ENCODE measurements at places on chromosomes 12 and 14. TPM values are rescaled to one million over a fixed set of nuclear protein-coding genes. Genes with fewer than 3 reads are reported as not detected.
A peak's percentile ranks its signal among the peaks of the same experiment; 100 is the strongest.

Gene DLGAP5
- 0.41 TPM for total RNA-seq

Gene LBHD2
- total RNA-seq = not detected

Gene DDN
- 0.15 TPM for total RNA-seq

Gene PPP1R1A
- total RNA-seq = not detected

Gene OR10P1
- not detected for total RNA-seq

Gene OVCH1
- not detected for total RNA-seq

Gene SDSL
- not detected for total RNA-seq

Gene VSIG10
- 3.2 TPM for total RNA-seq

Gene PSMB5
- 21.9 TPM for total RNA-seq

Gene CFAP54
- 0.60 TPM for total RNA-seq

Gene TUNAR
- total RNA-seq = not detected

GRCh38 chr14:92628636-92629035 is 115.1 kb downstream of the RIN3 start:
- no peak for DNase-seq

DNA sequence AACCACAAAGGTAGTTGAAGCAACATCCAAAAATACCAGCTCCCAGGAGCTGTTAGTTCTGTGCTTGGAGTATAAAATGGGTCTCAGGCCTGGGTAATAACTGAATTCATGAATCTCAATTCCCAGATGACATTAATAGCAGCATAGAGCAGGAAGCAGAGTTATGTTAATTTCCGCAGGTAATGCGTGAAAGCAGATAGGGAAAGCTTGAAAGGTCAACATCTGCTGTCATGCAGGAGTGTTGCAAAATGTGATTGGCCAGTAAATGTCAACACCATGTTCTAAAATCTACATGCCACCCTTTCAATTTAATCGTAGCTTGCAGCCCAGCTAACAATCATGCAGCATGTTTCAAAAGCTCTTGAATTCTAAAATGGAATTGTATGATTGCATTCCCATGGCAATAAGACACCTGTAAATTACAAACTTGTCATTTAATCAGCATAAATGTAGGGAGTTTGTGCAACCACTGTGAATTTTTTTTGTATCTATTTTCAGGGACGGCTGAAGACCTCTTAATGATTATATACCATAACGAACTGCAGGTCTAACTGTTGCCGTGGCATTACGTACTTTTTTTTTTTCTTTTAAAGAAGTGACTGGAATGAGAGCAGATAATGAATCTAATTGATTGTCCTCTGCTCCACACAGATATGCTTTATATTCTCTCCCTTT is 635.8 kb upstream of the FOXG1 start:
- no peak for DNase-seq

- DNase-seq = no peak
Measured at GRCh38 chr12:130945786-130946492, 7.8 kb upstream of the ADGRD1 start.

GRCh38 chr12:12979731-12980259 is 20.3 kb downstream of the HEBP1 start:
- no peak for DNase-seq

DNA sequence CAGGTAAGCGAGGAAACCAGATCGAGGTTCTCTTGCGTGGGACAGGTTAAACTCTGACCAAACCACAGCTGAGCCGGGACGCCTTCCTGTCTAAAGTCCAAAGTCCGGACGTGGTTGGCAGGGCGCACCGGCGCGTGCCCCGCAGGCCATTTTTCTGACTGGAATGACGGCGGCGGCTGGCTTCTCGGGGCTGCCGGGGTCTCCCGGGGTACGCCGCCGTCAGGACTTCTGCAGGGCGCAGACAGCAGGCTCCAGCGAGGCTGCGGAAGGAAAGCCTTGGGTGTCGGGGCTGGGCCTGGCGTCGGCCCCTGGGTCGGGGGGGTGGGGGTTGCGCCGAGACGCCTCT is 32.8 kb downstream of the MIA2 start:
- DNase-seq = no peak

- no peak for DNase-seq
Measured at GRCh38 chr12:68813242-68813593, 5.2 kb downstream of the MDM2 start.

- DNase-seq = no peak
Measured at GRCh38 chr12:32706335-32707024, 27.4 kb downstream of the DNM1L start.

- DNase-seq = no peak
Measured at GRCh38 chr12:67151886-67152285, 117.3 kb upstream of the CAND1 start.

GRCh38 chr14:79949906-79950305 is 261.4 kb downstream of the DIO2 start:
- DNase-seq = no peak

DNA sequence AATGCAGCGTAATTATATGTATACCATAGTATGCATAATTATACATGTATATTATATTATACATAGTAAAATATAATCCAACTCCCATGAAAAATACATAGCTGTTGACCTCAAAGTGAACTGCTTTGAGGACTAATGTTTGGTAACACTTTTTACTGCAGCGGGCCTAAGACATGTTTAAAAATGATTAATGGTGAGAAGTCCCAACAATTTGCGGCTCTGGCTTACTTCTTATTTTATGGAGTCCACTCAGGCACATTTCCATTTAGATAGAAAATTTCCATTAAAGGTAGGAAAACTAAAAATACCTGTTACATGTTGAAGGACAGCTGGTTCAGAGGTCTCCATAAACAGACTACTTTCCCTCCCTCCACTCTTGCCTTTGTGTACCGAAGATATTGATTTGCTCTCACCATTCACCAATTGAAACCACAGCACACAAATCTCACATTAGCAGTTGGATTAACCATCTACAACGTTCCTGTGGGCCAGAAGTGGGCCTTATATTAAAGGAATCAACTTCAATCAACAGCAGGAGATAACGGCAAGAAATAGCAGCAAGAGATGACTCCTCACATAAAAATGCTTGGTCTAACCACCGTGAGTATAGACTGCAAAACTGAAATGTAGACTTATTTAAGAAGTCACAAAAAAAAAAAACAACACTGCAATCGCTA is 14.1 kb upstream of the NT5DC3 start:
- no peak for DNase-seq

- no peak for DNase-seq
Measured at GRCh38 chr14:97976861-97977260, 1179.7 kb downstream of the VRK1 start.

- DNase-seq = peak; percentile 73
Measured at GRCh38 chr12:6336889-6337853, 4.7 kb downstream of the TNFRSF1A start.

DNA sequence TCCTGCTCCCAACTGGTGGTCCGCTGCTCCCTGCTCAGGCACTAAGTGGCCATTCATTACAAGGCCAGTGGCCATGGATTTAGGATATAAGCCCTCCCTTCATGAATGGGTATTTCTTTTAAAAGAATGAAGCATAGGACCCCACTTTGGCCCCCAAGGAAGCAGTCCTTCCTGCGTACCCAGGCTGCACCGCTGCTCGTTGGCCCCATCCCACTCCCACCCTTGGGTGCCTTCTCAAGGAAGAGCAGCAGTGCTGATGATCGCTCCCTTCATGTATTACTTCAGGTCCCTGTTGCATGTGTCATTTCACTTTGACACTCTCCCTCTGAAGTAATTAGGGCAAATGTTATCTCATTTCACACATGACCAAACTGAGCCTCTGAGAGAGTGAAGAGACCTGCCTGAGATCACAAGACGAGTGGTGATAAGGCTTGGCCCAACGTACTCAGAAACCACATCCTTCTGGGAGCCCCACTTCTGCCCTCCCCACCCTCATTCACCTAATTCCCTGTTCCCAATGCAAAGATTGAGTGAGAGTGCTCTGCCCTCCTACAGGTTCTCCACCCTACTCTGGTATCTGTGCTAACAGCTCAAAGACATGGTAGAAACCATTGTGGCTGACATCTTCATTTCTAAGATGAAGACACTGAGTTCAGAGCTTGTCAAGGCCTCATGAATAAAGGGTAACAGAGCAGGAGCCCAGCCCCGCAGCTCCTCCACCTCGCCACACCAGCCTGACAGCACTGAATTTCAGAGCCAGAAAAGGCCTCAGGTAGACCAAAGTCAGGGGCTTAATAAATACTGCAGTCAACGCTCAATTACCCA is 10.3 kb upstream of the KRT2 start:
- no peak for DNase-seq

GRCh38 chr14:74144789-74145188 is 60.0 kb downstream of the LIN52 start:
- no peak for DNase-seq

DNA sequence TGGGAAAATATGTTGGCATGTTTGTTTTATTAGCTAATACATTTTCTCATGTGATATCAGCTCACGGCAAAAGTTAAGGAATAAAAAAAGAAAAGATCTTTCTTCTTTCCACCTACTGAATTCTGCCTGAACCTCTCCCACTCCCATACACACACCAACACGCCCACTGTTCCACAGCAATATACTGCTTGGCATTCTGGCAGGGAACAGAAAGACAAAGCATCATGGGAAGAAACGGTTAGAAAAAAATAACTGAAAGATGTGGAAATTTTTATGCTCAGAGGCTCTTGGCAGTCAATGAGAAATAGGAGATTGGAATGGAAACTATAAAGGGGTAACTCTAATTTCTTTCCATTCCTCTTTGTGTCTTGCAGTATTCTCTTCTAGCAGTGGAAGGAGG is 268.5 kb downstream of the FOXG1 start:
- no peak for DNase-seq

DNA sequence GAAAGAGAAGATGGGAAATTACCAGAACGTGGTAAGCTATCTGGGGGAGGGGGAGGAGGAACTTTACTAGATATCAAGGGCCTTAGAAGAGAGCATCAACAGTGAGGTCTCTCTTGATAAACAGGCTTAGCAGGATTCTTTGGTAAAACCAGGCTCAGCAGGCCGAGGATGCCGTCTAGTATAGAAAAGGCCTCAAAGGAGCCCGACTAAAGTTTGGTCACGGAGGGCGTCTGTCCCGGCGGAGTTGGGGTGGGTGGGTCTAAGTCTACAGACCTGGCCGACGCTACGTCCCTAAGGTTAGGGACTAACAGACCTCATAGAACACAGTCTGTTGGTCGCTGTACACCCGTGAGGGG is 538 bp upstream of the TIGAR start:
- no peak for DNase-seq

- no peak for DNase-seq
Measured at GRCh38 chr12:94175763-94176668, 27.6 kb downstream of the PLXNC1 start.

DNA sequence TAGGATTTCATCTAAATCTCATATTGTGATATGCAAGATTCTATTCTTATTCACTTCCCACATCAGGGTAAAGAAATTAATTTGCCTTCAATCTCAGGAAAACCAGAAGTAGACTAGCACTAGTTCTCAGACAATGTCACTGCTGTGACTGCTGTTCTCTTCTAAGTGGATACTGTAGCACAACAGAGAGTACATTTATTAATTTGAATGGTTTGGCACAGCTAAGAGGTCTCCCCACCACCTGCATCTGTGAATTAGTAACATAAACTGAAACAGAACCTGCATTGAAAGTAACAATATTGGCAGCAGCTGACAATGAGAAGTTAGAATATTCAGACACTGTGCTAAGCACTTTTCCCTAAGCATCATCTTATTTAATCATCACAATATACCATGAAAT is 253.1 kb downstream of the PDZRN4 start:
- DNase-seq = no peak

GRCh38 chr12:3651585-3652424 is 101.1 kb downstream of the CRACR2A start:
- no peak for DNase-seq

- DNase-seq = no peak
Measured at GRCh38 chr12:107361970-107362369, 268.6 kb upstream of the CRY1 start.

DNA sequence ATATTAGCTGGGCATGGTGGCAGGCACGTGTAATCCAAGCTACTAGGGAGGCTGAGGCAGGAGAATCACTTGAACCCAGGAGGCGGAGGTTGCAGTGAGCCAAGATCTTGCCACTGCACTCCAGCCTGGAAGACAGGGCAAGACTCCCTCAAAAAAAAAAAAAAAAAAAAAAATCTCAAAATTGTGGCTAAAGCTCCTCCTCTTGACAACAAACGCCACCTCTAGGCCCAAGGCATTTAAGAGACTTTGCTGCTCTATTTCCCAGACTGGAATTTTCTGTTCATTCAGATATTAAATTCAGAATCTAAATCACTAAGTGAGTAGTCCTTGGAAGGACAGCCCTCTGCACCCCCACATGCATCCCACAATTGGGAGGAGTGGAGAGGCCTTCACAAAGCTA is 1.4 kb downstream of the ZFYVE1 start:
- DNase-seq = no peak

- DNase-seq = no peak
Measured at GRCh38 chr12:12986775-12987331, 13.2 kb downstream of the HEBP1 start.
